Activated CD4-positive, alpha-beta memory T cell treated with anti-CD3 and anti-CD28 coated beads for 36 hours (primary cell): ENCODE measurements at places on chromosomes 2 and 18. TPM values are rescaled to one million over a fixed set of nuclear protein-coding genes. Genes with fewer than 3 reads are reported as not detected.

The SIX3 gene
- not detected for total RNA-seq

The PLGLB1 gene
- total RNA-seq, result 0.36 TPM

The HOXD9 gene
- total RNA-seq, result not detected

The ESCO1 gene
- 18.6 TPM for total RNA-seq

The ATP6V1B1 gene
- total RNA-seq, result not detected

The FN1 gene
- 0.50 TPM for total RNA-seq

The GKN1 gene
- not detected for total RNA-seq

The ST6GAL2 gene
- total RNA-seq, result not detected

The LYPD6B gene
- not detected for total RNA-seq

The CIB4 gene
- total RNA-seq, result not detected

The FEV gene
- not detected for total RNA-seq

The IGFBP2 gene
- total RNA-seq, result 0.85 TPM

The KANSL3 gene
- total RNA-seq, result 39.4 TPM

The AQP12B gene
- total RNA-seq, result not detected

The ICOS gene
- 190 TPM for total RNA-seq

The SAP130 gene
- 21.8 TPM for total RNA-seq

The GLB1L gene
- total RNA-seq, result 4.8 TPM

The GAREM1 gene
- total RNA-seq, result not detected

The BUB1 gene
- 102 TPM for total RNA-seq

The C2orf80 gene
- not detected for total RNA-seq

The RESP18 gene
- not detected for total RNA-seq

The IRS1 gene
- total RNA-seq, result 2.0 TPM

The TMEM247 gene
- not detected for total RNA-seq

The SERPINB10 gene
- total RNA-seq, result not detected

The SOX11 gene
- not detected for total RNA-seq

The VWA3B gene
- not detected for total RNA-seq

The KRTCAP3 gene
- 6.4 TPM for total RNA-seq

The FASTKD2 gene
- total RNA-seq, result 32.0 TPM

The KCNK3 gene
- not detected for total RNA-seq

The TEKT4 gene
- total RNA-seq, result not detected

The SCN1A gene
- not detected for total RNA-seq

The LIMS3 gene
- 3.3 TPM for total RNA-seq

The UCN gene
- total RNA-seq, result 1.8 TPM

The DCDC2C gene
- total RNA-seq, result not detected

The SNX17 gene
- 93.2 TPM for total RNA-seq

The PPP1R1C gene
- total RNA-seq, result not detected

The TSGA10 gene
- 6.3 TPM for total RNA-seq

The CD8B2 gene
- 0.19 TPM for total RNA-seq
